Activated CD4-positive, alpha-beta T cell treated with anti-CD3 and anti-CD28 coated beads, Interleukin-2, amount 10 ng/mL, durations not matched to agents 7 days and 5 days (primary cell): ENCODE measurements at places on chromosomes 12 and 14. TPM values are rescaled to one million over a fixed set of nuclear protein-coding genes. Genes with fewer than 3 reads are reported as not detected.
A peak's percentile ranks its signal among the peaks of the same experiment; 100 is the strongest.

- DNase-seq: no peak
Observed at GRCh38 chr14:23661542-23661941, 25.4 kb downstream of the DHRS2 start.

Gene SOAT2
- total RNA-seq: 1.0 TPM

Gene PLEKHD1
- 0.15 TPM for total RNA-seq

- DNase-seq: no peak
Observed at GRCh38 chr12:58930770-58931324, 10.5 kb upstream of the LRIG3 start.

- no peak for DNase-seq
Observed at GRCh38 chr14:100534528-100535286, 52.5 kb downstream of the BEGAIN start.

DNA sequence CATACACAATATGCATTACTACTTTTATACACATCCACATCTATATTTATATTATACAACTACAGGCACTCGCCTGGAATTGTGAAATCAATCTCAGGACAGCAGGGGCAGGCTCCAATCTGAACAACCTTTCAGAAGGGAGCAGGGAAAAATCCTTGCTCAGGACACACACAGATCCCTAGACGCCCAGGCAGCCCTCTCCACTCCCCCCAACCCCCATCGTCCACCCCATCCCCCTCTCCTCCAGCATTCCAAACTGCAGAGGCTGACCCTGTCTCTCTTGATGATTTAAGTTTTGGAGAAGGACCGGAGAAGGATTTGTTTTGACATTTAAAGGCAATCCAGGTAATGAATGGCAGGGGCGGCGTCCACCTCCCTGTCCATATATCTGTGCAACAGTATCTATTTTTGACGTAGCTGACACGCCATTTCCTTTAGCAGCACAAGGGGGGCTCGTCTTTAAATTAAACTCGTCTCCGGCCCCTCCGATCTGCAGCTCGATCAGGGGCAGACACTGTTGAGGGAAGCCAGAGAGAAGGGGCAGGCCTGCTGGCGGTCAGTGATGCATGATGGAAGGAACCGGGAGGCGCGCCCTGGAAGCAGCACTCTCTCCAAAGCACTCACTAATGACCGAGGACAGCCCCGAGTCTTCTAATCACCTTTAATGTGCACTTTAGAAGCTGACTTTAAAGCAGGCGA is 95.0 kb upstream of the TBX5 start:
- no peak for DNase-seq

- no peak for DNase-seq
Observed at GRCh38 chr14:96486705-96487104, 15.5 kb upstream of the PAPOLA start.

Gene ZBTB42
- total RNA-seq: 4.5 TPM

DNA sequence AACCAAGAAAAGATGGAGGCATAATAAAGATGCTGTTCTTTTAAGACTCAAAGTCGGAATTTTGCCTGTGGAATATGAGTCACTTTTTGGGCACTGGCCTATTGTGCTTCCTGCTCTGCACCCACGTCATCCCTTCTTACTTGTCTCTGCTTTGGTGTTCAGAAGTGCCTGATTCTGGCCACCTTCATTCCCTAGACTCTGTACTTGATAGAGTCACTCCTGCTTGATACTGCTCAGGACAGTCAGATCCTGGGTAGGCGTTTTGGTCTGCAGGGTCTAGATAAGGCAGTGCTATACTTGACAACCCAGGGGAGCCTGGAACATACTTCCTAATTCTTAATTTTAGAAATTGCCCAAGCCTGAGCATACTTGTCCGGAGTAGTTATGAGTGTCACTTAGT is 1.9 kb downstream of the LRRK2 start:
- DNase-seq: no peak

DNA sequence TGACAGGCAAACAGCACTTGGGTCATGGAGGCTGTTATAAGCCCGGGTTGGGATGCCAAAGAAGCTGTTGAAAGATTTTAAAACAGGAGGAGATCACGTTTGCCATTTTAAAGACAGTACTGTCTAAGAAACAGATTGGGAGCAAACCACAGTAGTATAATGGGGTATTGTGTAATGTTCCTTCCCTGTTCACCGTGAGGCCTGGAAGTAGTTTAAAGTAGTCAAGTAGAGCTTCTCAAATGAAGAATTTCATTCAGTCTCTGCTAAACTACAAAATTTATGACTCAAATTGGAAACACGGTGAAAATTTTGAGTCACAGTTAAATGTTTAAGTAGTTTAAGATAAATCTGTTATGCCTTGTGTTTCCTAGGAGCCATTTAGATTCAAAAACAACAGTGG is 35.8 kb downstream of the ATP2A2 start:
- no peak for DNase-seq

- DNase-seq: no peak
Observed at GRCh38 chr12:45309836-45310626, 94.1 kb downstream of the ANO6 start.

DNA sequence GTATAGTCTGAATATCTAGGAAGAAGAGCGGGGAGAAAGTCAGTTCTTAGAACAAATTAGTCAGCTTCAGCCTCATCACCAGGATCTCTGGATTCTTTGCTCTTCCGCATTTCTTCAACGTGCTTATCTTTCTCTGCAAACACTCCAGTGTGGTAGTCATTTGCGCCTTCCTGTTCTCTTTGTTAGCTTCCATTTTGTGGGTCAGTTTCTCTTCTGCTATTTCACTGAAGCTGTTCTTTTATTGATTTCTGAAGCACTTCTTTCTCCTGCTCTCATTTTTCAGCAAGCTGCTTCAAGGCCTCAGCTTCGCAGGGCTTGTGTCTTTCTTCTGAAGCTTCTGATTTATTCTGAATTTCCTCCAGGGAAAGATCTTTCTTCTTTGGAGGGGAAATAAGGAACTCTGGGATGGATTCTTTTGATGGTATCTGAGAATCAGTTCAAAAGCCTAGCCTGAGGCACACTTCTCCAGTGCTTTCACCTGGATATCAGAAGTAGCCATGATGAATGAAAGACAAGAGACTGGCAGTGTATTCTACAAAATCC is 13.5 kb downstream of the AMN1 start:
- no peak for DNase-seq

DNA sequence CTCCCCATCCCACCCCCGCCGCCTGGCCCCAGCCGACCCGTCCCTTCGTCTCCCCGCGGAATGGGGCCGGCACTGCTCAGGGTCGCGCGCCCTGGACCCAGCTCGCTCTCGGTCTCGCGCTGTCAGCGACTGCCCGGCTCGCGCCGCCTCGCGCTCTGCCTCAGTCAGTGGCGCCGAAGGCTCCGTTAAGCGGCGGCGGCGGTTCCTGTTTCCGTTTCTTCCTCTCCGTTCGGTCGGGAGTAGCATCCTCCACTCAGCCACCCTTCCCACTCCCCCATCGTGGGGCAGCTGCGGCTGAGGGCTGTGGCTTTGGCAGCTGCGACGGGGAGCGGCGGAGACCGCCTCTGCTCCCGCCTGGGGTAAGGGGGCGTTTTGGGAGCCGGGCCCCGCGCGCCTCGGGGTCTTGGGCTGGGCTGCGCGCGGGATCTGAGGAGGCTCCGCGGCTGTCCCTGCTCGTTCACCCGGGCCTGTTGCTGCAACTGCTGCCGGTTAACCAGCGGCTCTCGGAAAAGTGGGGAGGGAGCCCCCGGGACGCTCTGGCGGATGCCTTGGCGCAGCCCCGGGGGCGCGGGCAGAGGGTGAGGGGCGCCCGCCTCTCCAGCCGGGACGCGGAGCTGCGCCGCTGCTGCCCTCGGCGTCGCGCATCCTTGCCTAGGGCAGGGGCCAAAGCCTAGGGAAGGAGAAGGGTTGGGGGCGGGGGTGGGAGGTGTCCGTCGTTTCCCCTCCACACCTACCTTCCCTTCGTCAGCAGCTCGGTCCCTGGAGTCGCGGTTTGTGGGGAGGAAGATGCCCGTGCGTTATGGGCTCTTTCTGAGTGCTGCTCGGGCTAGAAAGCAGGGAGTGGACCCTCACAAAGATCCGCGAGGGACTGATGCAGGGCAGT is 567 bp downstream of the FUT8 start:
- peak; percentile 70 for DNase-seq

Gene OVCH1
- total RNA-seq: not detected

DNA sequence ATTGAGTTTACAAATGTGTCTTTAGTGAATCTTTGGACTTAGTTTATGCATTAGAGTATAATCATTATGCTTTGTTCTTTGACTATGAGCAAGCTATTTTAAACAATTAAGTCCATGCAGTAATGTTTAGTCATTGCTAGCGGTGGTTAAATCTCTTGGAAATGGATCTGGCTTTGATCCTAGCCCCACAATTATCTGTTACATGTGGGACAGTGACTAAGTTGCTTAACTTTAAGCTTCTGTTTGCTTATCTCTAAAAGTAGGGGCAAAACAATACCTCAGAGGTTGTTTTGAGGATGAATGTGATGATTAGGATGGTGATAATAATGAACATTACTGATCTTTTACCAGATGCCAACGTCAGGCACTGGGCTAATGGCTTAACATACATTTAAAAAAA is 124.2 kb downstream of the NPAS3 start:
- no peak for DNase-seq
